ENCODE measurements at places on chromosomes 16 and 17.
A peak's percentile ranks its signal among the peaks of the same experiment; 100 is the strongest.

DNA sequence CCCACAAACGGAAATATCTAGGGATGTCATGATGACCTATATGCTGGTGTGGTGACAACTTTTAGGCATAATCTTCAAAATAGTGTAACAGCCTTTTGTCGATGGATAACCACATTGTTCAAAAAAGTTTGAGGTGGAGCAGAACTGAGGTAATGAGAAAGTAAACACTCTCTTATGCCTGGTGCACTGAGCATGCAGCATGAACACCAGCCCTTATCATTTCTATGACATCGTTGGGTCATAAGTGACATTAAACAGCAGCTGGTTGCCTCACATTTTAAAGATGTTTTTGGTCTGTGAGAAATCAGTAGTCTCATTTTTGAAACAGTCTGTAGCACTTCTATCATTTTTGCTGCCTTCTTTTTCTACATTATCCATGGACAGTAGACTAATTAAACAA lies 1.8 kb downstream of the KRT23 start:
- DNase-seq = no peak

DNA sequence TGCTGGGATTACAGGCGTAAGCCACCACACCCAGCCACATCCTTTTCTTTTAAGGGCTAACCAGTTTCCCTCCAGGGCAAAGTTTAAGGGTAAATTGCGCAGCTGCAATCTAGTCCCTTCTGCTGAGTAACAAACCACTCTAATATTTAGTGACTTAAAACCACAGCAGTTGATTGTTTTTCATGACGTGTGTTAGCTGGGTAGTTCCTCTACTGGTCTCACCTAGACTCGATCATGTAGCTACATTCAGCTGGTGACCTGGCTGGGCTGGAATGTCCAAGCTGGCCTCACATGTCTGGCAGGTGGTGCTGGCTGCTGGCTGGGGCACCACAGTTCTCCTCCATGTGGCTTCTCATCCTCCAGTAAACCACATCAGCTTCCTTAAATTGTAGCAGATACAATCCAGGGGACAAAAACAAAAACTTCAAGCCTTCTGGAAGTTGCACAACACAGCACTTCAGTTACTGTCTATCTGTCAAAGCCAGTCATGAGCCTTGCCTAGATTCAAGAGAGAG lies 75.5 kb downstream of the GPRC5B start:
- DNase-seq = no peak

GRCh38 chr17:60134396-60135150 lies 15.2 kb upstream of the CA4 start:
- DNase-seq = no peak

GRCh38 chr16:53212893-53213223 lies 158.1 kb downstream of the CHD9 start:
- DNase-seq = no peak

DNA sequence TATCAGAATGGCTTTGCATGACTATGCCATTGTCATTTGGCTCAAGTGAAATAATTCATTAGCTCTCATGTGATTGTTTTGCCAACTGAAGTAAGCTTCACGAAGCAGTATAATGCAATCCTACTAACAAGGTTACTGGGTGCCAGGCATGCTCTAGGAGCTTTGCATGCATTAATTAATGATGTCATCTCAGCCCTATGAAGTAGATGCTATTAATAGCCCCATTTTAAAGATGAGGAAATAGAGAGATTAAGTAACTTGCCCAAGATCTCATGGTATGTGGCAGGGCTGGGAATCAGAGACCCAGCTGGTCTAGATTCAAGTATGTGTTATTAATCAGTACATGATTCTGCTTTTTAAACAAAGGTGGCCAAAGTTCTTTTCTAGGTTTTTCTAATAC lies 14.1 kb downstream of the KRT39 start:
- DNase-seq = no peak

DNA sequence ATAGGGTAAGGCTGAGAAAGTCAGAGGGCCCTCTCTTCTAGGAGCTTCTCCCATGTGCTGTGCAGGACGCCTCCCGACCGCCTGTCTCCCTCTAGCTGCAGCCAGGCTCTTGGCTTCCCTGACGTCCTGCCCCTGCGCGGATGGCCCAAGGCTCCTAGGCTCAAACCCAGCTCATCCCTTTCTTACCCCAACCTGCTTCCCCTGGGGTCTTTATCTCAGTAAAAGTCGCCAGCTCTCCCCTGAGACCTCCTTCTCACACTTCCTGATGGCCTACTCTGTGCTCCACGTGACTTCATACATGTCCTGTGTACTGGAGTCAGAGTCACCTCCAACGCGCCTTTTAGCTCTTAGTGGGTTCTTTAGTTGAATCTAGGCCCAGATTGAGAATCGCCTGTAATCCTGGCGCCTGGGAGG lies 1.1 kb upstream of the ZNF747 start:
- peak; percentile 56 for DNase-seq

- no peak for DNase-seq
Observed at GRCh38 chr16:10447289-10447688, 61.4 kb downstream of the ATF7IP2 start.

DNA sequence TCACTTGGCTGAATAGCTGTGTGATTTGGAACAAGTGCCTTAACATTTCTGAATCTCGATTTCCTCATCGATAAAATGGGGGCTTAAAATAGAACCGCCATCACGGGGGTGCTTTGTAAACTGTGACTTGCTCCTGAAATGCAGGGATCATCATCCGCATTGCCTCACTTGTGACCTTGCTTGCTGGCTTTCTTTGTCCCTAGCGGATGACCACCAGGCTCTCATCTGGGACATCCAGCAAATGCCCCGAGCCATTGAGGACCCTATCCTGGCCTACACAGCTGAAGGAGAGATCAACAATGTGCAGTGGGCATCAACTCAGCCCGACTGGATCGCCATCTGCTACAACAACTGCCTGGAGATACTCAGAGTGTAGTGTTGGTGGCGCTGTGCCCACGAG lies 11.9 kb upstream of the TACO1 start:
- no peak for DNase-seq

- DNase-seq = peak; percentile 73
Observed at GRCh38 chr17:77400445-77400870, 259.7 kb downstream of the SEC14L1 start.

DNA sequence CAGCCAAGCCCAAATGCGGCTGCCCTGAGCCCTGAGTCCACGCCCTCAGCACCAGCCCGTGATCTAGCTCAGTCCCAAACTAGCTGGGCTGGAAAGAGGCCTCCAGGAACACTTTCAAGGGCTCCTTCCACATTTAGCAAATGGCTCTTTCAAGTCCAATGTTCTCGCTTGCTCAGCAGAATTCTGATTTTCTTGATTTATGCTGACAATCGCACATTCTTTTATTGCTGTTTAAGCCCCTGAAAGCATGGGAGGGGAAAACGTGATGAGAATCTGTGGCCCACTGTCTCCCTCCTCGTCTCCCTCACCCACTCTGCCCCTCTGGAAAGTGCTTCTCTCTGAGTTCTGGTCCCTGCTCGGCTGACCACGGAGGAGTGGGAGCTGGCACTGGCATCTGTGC lies 293.8 kb downstream of the FOXL1 start:
- DNase-seq = no peak

GRCh38 chr16:69469807-69470561 lies 45.6 kb downstream of the CYB5B start:
- DNase-seq = no peak

- DNase-seq = no peak
Observed at GRCh38 chr16:50609049-50609448, 60.9 kb downstream of the NKD1 start.

- no peak for DNase-seq
Observed at GRCh38 chr16:84362471-84362941, 5.8 kb upstream of the ATP2C2 start.

DNA sequence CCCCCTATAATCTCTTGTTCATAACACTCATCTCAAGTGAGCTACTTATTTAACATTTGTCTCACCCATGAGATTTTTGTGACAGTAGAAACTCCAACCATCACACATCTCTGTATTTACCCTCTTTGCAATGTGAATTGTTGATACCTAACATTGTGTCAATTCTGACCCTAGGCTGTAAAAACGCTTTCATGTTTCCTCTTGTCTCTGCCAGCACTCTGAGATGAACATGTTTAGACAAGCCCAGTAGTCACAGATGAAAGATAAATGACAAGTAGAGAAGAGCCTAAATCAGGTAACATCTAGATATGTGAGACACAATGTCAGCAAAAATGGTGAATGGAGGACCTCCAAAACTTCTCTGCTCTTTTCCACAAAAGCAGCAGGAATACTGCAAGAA lies 1254.5 kb upstream of the GOT2 start:
- DNase-seq = no peak

DNA sequence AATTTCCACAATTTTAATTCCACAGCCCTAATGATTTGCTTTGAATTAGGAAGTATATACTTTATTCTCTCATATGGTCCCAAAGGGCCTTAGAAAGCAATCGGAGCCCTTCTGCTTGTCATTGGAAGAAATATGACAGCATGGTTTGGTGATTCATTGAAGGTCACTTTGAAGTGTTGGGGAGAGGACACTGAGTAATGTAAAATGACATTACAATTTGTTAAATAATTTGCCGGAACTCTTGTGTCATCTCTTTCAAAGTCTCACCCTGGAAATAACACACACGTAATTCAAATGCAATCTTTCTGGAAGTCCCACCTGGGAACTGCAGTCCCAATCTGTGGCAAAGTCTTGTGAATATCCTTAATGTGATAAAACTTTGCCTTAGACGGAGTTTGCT lies 59.8 kb downstream of the BMERB1 start:
- no peak for DNase-seq

DNA sequence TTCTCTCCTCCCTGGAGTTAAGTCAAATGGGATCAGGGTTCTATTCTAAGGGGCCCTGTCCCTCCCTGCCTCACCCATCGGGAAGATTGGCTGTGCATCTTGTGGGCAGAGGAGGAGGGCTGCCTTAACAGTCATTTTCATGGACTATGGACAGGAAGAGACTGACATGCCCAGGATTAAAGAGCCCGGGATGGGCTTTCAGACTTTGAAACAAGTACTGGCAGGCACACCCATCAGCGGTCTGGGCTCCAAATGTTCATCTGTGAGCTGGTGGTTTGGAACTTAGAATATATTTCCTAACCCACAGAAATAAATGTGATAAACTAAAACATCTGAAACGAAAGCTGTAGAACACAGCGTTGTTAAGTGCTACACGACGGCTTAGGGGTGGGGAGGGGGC lies 6.5 kb downstream of the SLC6A4 start:
- no peak for DNase-seq

DNA sequence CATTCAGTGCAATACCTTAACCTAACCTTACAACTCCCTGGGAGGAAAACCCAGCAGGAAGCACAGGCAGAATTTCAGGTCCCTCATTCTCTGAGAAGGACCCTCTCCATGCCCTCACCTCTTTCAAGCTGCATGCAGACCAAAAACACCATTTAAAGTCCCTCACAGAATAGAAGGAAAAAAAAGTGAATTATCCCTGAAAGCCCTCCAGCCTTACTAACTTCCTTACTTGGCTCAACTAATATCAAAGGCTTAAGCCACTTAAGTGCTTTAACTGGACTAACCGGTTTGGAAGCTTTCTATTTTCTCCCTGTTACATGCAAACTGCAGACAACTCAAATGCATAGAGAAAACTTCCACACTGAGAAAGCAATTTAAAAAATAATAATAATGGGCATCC lies 60.5 kb downstream of the ADAMTS18 start:
- DNase-seq = no peak

DNA sequence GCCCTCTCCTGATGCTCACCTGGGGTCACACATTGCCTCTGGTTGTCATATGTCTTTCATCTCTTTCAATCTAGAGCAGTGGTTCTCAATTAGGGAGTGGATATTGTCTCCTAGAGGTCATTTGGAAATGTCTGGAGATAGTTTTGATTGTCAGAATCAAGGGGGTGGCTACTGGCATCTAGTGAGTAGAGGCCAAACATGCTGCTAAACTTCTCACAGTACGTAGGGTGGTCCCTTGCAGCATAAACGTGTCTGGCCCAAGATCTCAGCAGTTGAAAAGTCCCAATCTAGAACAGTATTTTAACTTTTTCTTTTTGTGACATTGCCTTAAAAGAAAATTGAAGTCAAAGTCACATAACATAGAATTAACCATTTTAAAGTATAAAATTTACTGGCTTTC lies 30.5 kb upstream of the SLC5A10 start:
- DNase-seq = no peak

DNA sequence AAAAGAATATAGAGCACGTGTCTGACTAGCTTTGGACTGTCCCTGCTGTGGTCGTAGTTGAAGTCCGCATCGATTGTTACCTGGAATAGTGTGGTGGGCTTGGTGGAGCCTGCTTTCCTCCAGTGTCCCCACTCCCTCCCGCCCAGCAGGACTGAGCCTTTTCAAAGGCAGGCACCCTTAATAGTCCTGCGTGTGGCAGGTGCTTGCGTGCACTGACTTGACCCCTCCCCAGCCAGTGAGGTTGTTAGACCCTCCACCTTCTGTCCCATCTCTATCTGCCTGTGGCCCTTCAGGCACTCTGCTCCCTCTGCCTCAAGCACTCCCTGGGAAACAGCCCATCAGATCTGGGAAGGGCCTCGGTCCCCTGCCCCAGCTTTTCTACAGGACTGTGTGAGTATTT lies 36.6 kb downstream of the TMEM11 start:
- no peak for DNase-seq

GRCh38 chr17:43453331-43453812 lies 30.4 kb upstream of the DHX8 start:
- no peak for DNase-seq

DNA sequence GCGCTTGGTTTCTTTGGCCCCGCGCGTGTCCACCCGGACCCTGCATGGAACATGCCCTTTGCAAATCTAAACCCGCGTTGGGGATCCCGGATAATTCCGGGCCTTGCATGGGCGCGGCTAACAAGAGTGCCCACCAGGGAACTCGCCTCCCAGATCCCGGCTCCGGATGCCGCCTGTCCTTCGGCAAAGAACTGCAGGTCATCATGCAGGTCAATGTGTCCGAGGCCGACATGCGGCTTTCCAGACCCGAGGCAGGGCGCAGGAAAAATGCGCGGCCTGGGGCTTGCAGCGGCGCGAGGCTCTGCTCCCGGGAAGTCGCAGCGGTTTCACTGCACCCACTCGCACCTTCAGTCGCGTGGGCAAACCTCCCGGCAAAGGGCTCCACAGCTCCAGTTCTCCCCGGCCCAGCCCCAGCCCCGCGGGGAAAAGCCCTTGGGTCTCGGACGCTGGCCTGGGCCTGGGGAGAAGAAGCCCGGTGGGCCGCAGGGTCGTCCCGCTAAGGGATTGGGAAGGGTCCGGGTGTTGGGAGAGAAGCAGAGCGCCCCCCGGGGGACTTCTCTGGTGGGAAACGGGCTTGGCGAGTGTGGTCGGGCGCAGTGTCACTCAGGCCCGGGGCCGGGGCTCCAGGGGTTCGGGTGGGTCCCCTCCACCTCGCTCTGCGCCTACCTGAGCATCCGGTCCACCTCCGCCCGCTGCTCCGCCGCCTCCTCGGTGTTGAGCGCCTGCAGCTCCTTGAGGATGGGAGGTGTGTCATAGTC lies 805 bp downstream of the HNF1B start:
- DNase-seq = no peak
